ENCODE measurements at places on chromosomes 3 and 15.

GRCh38 chr15:49236869-49237268 is 66.8 kb downstream of the GALK2 start:
- DNase-seq: no peak

DNA sequence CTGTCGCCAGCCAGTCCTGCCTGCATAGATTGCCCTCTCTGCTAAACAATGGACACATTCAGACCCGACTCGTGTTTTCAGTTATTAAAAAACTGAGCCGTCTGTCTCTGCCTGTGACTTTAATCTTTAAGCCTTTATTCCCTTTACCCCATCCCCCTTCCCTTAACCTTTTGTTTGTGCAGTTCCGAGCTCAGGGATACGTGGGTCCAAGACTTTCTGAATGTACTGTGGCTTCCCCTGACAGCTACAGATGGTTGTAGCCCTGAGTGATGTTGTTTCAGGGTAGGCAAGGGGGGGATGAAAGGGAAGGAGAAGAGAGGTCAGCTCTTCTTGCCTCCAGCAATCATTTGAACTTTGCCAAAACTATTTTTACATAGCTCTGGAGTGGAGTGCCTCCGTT is 44.6 kb downstream of the EEFSEC start:
- DNase-seq: no peak

DNA sequence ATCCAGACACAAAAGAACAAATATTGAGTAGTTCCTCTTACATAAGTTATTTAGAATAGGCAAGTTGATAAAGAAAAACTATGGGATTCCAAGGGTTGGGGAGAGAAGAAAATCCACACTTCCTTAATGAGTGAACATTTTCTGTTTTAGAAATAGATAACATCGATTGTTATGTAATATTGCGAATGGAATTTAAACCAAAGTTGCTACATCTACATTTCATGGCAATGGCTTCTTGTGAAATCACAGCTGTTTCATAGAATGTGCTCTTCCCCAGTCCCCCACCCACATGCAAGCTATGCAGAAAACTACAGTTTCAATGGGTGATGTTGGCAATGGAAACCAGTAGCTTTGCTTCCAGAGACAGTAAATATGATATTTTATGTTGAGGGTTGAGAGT is 1639.5 kb downstream of the SI start:
- DNase-seq: no peak

DNA sequence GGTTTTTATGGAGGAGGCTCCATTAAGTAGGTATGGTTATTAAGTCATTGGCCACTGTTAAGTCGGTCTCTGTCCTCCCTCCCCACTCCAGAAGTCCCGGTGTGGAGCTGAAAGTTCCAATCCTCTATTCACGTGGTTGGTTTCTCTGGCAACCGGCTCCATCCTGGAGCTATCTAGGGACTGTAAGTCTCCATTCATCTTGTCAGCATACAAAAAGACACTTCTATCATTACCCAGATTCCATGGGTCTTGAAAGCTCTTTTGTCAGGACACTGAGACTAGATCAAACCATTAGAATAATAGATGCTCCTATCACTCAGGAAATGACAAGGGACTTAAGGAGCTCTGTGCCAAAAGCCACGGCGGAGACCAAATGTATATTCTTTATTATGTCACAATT is 110.3 kb downstream of the PIK3CB start:
- no peak for DNase-seq

- no peak for DNase-seq
Measured at GRCh38 chr3:170055209-170055608, 17.4 kb downstream of the GPR160 start.

DNA sequence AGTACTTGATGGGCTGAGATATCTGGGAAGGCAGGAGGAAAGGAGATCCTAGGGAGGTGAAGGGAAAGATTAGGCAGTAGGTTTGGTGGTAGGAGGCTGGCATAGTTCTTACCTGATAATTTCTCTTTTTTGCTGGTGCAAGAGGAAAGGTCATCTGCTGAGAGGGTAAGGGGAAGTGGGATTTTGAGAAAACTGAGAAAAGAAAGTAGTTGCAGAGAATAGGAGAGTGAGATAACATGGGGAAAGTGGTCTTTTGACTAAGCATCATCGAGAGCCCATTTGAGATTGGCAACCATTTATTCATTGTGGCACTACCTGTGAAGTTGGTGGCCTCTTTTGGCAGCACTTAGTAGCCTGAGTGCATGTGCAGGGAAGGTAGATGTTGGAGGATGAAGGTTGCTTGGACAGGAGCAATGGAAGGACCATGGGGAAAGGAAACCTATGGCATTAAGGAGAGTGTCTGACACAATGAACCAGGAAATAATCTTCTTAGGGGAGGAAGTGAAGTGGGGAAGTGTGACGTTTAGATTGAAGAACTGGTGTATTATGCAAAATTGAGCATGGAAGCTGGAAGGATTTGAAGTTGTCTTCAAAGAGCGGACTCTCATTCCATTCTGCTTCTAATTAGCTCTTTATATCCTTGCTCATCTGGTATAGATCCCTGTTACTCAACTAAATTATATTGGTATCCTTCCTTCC is 21.9 kb upstream of the USP13 start:
- DNase-seq: no peak

DNA sequence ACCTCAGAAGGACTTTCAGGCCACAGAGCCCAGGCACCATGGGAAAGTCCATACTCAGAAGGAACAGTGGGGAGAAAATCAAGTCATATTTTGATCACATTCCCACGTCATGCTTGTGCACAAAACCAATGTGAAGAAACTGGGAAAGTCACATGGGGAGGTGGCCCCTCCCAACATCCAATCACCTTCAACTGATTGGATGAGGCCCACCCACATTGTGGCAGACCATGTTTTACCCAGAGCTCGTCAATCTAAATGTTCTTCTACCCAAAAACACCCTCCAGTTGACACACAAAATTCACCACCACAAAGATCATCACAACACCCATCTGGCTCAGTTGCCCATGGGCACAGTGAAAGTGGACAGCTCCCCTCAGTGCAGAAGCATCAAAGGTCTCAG is 248.2 kb upstream of the IGF1R start:
- DNase-seq: no peak

- no peak for DNase-seq
Measured at GRCh38 chr3:132596816-132597433, at the start of gene ACKR4. TSS of gene ACKR4 (plus strand) at chr3:132597270. CDS start at chr3:132600398, 3,128 bp downstream.

DNA sequence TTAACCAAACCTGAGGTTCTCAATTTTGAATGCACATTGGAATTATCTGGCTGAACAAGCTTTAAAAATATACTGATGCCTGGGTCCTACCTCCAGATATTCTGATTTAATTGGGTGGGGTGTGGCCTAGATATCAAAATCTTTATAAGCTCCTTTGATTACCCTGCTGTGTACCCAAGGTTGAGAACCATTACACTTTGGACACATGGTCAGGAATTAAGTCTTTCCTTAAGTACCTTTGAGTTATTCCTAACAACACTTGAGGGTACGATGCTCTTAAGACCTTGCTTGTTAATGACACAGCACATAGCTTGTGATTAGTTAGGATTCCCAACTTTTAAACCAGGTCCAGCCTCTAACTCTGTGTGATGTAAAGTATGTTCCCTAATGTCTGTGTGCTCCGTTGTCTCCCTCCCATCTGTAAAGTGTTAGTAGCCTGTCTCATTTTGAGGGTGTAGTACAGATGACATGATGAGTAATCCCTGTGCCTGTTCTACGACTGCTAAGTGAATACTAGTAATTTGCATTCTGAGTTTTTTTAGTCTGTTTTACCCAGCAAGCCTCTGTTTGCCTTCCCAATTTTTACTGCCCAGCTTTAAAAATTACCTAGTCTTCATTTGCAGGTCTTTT is 154.9 kb downstream of the KLHL25 start:
- DNase-seq: no peak

- no peak for DNase-seq
Measured at GRCh38 chr3:73150369-73151130, 89.1 kb downstream of the EBLN2 start.

GRCh38 chr3:52339612-52340011 is 23.5 kb downstream of the DNAH1 start:
- peak; percentile 3 for DNase-seq

DNA sequence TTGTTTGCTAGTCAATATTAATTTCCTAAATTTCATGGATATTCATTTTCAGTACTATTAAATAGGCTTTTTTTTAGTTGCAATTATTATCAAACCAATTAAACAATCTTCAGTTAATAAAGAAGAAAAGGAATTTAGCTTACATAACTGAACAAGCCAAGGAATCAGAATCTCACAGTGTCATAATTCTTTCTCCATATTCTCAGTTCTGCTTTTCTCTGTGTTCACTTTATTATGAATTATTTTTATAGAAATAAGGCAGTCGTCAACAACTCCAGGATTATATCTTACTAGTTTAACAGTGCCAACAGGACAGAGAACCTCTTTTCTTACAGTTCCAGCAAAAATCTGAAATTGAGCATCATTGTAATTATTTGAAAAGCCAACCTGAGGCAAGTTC is 221.7 kb downstream of the CGGBP1 start:
- DNase-seq: no peak

GRCh38 chr3:43180027-43180426 is 74.1 kb upstream of the POMGNT2 start:
- DNase-seq: no peak

GRCh38 chr15:43516801-43517353 is 531 bp upstream of the MAP1A start:
- no peak for DNase-seq

GRCh38 chr3:63908081-63908736 is 4.0 kb downstream of the SCAANT1 start:
- DNase-seq: no peak

GRCh38 chr15:53472883-53473282 is 286.6 kb downstream of the WDR72 start:
- DNase-seq: no peak

GRCh38 chr15:100909989-100910955 is 8.9 kb upstream of the LRRK1 start:
- no peak for DNase-seq

DNA sequence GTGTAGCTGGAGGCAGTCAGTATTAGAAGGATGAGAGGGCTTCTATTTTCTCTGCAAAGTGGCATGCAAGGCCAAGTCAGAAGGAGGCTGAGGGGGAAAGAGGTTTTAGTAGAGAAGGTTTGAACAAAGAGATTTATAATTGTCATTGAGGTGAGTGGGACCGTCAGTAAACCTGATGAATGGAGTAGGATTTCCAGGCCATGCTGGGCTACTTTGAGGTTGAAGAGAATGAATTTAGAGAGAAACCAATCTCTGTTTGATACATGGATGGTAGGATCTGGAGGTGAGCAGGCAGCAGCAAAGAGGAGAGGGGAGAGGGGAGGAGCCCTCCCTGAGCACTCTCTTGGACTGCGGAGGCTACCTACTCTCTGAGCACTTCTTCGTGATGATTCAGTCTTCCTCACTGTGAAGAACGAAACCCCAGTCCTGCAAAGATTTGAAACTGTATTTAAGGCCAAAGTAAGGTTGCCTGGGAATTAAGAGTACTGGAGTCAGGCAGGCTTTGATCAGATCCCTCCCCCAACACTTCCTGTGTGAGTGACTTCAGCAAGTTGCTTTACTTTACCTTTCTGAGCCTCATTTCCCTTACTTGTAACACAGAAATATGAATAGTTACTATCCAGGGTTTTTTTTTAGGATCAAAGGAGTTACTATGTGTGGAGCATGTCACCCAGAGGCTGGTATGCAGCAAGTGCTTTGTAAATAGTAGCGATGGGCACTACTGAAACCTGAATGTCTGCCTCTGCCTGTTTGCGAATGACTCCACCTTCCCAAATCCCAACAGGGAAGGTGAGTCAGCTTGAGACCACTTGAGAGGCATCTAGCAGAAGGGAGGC is 75.8 kb downstream of the RPL39L start:
- no peak for DNase-seq

- no peak for DNase-seq
Measured at GRCh38 chr15:88193415-88193814, 63.1 kb downstream of the NTRK3 start.

DNA sequence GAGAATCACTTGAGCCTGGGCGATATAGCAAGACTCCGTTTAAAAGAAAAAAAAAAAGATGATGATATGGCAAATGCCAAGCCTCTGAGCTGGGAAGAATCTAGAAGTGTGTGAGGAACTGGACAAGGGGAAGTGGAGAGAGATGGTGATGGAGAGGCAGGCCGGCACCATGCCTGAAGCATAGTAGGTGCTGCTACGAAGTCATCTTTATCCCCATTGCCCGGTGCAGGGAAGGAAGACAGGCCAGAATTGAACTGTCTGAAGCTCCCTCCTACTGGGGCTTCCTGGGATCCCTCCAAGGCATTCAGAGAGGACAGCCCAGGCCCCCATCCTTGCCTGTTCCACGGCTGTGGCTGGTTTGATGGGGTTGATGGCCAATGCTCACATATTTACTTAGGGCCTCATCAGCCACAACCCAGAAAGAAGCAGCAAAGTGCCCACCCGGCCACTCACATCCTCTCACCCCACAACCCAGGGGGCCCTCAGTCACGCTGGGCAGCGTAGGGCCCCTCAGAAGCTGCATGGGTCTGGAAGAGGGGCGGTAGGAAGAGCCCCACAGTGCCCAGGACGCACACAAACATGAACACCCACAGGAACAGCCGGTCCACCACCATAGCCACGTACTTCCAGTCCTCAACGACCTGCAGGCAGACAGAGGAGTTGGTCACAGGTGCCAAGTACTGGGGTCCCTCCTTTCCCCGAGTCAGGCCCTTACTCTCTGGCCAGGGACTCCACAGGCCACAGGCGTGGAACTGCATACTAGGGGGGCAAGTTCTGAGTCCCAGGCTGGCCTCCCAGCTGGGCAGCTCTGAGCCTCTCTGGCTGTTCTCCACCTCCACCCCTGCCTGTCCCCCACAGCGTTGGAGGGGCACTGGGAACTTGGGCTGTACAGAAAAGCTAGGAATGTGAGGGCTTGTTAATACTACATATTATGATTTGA is 4.1 kb upstream of the CHRNA3 start:
- DNase-seq: no peak

- DNase-seq: no peak
Measured at GRCh38 chr15:68843425-68844311, 23.0 kb upstream of the ANP32A start.

DNA sequence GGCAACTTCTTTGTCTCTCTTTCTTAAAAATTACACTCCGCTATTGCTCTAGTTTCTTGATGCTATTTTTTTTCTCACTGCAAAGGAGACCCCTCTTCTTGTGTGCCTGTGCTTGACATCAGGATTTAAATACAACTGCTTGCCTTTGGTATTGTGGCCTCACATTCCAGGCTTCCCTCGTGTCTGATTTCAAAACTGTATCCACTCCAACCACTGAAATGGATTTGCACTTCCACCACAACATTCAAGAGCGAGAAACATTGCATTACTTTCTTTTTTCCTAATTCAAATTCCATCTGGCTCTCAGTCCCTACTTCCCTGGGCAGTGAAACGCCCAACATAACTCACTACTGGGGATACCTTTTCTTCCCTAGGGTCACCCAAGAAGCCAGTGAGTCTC is 50.4 kb upstream of the PXYLP1 start:
- no peak for DNase-seq

DNA sequence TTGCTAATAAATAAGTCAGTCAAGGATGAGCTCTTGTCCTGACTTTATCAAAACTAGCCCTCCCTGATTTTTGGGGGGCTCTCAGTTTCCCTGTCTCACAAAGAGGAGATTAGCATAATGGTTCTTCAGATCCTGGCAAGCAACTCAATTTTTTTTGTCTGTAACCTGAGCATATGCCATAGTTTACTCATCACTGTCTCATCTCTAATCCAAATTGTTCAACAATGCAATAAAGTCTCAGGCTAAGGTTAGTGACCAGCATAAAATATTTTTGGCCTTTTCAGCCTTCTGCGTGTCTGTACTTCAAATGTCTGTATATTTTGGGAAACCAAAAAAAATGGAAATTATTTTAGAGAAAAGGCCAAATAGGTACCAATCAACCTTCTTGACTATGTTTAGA is 465.6 kb upstream of the TPRG1 start:
- DNase-seq: no peak

GRCh38 chr3:42439261-42440115 is 29.1 kb upstream of the LYZL4 start:
- no peak for DNase-seq

Data from stimulated activated CD8-positive, alpha-beta memory T cell treated with anti-CD3 and anti-CD28 coated beads, Interleukin-15, amount 100 ng/mL, for 4 hours (primary cell).